Effector memory CD8-positive, alpha-beta T cell (primary cell): ENCODE measurements at places on chromosomes 3 and 15.

DNA sequence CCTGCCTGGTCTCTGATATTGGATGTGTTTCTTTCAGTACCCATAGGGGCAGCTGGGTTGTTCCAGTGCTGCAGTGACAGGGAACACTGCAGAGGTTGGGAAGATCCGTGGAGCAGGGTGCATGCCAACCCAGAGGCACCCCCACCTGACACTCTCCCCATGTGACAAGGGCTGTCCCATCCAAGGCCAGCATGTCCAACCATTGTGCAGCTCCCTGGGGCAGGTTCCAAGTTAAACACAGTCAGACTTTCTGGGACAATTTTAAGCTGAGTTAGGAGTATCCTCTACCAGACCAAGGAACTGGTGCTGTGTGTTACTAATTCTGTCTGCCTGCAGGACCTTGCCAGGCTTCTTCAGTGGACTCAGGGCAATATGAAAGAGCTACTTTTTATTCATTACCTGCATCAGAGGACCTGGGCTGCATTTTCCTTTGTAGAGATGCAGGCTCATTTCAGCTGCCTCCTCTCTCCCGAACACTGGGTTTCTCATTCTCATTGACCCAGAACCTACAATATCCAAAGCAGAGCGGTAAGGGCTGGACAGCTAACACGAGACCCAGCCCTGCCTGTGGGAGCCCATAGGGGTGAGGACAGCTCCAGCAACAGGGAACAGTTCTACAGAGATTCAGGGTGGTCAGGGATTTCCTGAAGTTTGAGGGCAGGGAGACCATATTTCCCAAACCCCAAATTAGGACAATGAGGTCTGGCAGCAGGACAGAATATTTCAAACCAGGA, 72.7 kb downstream of the SPSB4 start:
- DNase-seq = no peak

GRCh38 chr3:73549051-73549600, 75.6 kb downstream of the PDZRN3 start:
- no peak for DNase-seq

- DNase-seq = no peak
Observed at GRCh38 chr3:56467108-56467507, 1.2 kb downstream of the ERC2 start.

GRCh38 chr3:49661281-49661680, 12.9 kb upstream of the APEH start:
- no peak for DNase-seq

- DNase-seq = no peak
Observed at GRCh38 chr3:188842639-188843038, 329.1 kb upstream of the TPRG1 start.

- DNase-seq = no peak
Observed at GRCh38 chr3:61650276-61650675, 88.9 kb downstream of the PTPRG start.

DNA sequence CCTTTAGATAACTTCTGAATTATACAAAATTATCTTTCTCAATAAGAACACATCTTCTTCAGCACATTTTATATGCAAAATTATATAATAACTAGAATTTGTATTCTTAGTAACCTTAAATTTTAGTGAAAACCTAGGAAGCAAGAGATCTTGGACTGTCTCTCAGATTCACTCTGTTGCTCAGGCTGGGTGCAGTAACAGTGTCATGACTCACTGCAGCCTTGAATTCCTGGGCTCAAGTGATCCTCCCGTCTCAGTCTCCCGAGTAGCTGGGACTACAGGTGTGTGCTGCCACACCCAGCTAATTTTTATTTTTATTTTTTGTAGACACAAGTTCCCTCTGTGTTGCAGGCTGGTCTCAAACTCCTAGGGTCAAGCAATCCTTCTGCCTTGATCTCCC, 29.9 kb downstream of the MKRN3 start:
- no peak for DNase-seq

- no peak for DNase-seq
Observed at GRCh38 chr3:29721789-29722188, 440.9 kb downstream of the RBMS3 start.
